CD4-positive, alpha-beta T cell treated with Interleukin-2 at 100 ng/mL for 4 hours (primary cell): ENCODE measurements at places on chromosomes 11 and 22.

- no peak for DNase-seq
Measured at GRCh38 chr22:20435436-20436306, 2.0 kb downstream of the SCARF2 start.

GRCh38 chr22:36411589-36412258 lies 24.0 kb upstream of the MYH9 start:
- peak; percentile 42 for DNase-seq

DNA sequence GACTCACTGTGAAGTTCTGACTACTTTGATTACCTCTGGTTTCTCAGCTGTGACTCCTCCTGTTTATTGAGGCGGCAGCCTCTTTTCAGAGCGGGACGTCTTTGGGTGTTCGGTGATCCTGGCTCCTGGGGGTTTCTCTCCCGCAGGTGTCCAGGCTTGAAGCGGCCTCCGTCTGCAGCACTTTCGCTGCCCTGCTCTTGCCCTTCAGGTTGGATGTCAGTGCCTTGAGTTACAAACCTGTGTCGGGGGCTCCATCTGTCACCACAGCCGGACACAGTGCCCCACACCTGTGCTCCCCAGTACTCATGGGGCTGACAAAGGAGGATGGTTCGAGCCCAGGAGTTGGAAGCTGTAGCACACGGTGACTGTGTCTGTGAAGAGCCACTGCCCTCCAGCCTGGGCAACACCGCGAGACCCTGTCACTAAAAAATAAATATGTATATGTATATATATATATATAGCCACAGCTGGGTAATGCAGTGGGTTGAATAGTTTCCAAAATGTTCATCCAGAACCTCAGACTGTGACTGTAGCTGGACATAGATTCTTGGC lies 104.1 kb downstream of the BRD1 start:
- DNase-seq, result no peak

- no peak for DNase-seq
Measured at GRCh38 chr22:45200230-45200629, 36.5 kb downstream of the NUP50 start.

DNA sequence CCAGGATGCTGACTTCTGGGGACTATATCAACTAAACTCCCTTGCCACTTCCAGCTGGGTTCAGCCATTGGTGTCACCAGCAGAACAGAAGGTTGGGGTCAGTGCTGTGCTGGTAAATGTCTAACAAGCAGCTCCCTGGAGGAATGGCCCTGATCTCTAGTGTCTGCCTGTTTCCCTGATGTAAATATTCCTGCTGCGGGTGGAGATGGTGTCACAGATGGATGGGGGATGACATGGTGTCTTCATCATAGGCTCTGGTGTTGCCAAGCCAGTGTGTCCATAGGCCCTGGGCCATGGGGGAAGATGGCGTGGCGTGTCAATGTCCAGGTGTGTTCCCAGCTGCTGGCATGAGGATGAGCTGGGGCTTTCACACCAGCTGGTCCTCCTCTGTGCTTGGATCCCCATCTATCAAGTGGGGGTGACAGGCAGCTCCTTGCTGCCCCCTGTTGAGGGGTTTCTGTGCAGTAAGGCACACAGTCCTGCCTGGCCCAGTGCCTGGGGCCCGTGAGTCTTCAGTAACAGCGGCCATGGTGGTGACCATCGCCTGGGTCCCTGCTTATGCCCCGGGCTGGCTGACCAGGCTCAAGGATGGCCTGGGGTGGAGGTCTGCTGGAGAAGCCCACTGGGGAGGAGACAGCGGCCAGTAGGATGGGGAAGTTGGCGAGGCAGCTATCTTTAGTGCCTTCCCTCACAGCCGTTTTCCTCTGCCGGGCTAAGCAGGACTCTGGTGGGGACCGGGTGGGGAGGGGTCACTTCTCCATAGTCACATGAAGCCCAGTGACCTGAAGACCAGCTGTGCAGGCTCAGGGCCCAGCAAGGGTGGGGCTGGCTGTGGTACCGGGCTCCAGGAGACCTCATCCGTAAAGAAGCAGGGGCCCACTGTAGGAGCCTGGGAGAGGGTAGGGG lies 12.7 kb downstream of the RPL3 start:
- DNase-seq, result peak; percentile 64

DNA sequence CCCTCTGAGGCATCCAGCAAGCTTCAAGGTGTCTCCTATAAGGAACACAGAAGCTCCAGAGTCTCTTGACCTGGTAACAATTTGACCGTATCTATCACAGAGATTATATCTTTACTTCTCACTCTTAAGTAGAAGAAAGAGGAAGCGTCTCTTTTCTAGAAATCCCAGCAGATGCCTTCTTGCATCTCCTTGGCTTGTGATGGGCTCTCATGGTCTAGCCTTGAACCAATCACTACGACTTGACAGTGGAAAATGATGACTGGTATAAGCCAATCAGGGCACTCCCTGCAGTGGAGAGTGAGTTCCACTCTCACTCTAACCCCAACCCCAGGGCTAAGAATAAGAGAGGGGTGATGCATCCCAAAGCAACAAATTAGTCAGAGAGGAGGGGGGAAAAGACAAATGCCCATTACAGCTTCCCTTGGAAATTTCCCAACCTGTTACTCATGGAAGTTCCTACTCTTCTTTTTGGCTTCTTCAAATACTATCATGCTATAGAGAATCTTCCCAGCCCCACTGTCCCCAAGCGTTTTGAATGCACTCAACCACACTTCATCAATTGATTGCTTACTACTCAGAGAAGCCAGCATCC lies 293.5 kb downstream of the MN1 start:
- no peak for DNase-seq

GRCh38 chr11:93921695-93922468 lies 71.5 kb upstream of the VSTM5 start:
- no peak for DNase-seq

DNA sequence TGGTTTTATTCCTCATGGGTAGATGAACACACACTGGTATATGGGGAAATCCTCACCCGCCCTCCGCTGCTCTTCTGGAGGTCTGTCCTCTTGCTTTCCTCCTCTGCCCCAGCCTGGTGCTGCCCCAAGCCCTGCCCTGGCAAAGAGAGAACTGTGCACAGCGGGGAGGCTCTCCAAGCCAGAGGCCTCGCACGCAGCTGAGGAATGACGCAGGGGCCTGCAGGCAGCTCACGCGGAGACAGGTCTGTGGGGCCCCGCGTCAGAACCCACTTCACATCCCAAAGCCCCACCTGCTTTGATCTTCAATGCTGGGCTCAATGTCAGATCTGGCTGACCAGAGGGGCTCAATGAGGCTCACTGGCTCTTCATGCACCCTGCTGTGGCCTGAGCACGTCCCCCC lies 10.0 kb downstream of the GATD1 start:
- no peak for DNase-seq

DNA sequence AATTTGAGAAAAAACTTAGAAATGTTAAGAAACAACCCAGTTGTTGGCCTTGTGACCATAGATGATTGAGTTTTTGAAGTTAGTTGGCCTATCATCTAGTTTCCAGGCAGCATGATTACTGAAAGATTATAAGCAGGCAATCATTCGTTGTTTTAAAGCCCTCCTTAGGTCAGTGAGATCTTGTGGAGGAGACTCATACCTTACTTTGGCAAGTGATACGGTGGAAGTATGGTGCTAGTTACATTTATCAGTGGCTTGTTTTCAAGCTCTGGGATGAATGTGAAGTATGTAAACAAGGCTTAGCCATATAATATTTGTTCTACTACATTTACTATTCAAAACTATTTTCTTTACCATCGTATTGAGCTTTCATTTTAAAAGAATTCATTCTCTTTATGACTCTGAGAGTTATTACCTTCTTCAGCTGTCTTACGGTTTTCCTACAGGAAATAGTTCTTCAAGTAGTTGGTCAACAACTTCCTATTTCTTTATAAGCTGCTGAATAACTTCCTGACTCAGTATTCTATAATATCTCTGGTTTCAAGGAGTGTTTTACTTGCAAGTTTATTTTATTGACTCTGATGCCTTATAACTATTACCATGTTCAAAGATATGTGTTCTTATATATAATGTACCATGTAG lies 7.3 kb downstream of the YAP1 start:
- no peak for DNase-seq

GRCh38 chr11:110467556-110467955 lies 37.8 kb downstream of the FDX1 start:
- no peak for DNase-seq

- DNase-seq, result no peak
Measured at GRCh38 chr22:27911330-27911729, 7.7 kb downstream of the PITPNB start.

DNA sequence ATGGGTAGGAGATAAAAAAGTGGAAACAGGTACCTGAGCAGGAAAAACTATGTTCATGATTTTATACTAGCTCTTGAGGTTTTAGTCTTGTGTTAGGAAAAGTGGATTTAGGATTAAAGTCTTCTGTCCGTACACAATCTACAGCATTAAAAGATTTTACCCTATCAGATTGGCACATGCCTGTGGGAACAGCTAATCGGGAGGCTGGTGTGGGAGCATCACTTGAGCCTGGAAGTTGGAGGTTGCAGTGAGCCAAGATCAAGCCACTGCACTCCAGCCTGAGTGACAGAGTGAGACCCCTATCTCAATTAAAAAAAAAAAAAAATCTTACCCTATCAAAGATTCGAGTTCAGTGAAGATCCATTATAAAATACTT lies 12.2 kb upstream of the CRKL start:
- DNase-seq, result no peak

- DNase-seq, result no peak
Measured at GRCh38 chr22:27022896-27023361, 365.5 kb downstream of the MIAT start.

GRCh38 chr11:73236205-73236765 lies 18.2 kb downstream of the P2RY2 start:
- no peak for DNase-seq

DNA sequence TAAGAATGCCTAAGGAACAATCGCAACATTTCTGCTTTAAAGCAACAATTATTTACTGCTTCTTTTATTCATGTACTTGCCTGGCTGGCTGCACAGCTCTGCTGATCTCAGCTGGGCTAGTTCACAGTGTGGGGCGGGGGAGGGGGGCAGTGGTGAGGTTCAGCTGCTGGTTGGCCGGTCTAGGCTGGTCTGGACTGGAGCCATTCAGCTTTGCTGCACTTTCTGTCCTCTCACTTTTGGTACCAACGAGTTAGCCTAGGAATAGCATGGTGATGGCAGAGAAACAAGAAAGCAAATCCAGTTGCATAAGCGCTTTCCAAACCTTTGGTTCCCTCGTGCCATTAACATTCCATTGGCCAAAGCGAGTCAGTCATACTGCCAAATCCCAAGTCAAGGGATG lies 16.0 kb upstream of the MIF start:
- no peak for DNase-seq

- DNase-seq, result no peak
Measured at GRCh38 chr11:108914211-108914610, 249.3 kb downstream of the DDX10 start.

DNA sequence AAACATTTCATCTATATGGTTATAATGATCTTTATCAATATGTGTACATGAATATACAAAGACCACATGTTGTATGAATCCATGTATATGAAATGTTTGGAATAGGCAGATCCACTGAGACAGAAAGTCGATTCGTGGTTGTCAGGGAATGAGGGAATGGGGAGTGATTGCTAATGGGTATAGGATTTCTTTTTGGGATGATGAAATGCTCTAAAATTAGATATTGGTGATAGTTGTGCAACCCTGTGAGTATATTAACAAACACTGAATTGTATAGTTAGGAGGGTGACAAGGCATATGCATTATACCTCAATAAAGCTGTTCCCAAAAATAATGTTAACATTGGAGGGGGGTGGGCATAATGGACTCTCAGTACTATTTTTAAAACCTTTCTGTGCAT lies 5.0 kb upstream of the PTPMT1 start:
- no peak for DNase-seq

GRCh38 chr11:30133281-30133680 lies 97.5 kb upstream of the FSHB start:
- no peak for DNase-seq

DNA sequence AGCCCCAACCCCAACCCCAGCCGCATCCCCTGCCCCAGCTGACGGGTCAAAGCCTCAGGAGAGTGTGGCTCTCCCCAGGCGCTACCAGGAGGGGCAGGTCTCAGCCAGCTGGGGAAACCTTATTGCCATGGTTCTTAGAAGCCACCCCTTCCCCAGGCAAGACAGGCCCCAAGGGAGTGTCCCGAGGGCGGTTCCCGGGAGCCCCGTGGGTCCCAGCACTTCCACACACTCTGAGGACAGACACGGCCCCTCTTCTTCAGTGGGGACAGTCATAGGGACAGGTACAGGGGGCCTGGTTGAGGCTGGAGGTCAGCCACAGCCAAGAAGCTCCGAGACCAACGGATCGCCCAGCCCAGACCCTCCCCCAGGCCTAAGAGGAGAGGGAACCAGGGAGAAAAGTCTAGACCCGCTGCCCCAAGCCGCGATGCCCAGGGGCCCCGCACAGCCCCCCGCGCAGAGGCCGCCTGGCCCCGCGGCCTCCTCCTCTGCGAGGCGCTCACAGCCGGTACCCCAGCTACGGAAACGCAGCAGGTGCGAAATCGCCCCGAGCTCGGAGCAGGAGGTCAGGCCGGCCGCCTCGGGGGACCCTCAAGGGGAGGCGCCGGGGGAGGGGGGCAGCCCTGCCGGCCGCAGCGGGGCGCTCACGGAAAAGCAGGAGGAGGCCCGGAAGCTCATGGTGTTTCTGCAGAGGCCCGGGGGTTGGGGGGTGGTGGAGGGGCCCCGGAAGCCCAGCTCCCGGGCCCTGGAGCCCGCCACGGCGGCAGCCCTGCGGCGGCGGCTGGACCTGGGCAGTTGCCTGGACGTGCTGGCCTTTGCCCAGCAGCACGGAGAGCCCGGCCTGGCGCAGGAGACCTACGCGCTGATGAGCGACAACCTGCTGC lies 2.6 kb downstream of the KLHDC7B start:
- peak; percentile 58 for DNase-seq

- DNase-seq, result no peak
Measured at GRCh38 chr11:134557571-134558257, 145.7 kb upstream of the B3GAT1 start.

DNA sequence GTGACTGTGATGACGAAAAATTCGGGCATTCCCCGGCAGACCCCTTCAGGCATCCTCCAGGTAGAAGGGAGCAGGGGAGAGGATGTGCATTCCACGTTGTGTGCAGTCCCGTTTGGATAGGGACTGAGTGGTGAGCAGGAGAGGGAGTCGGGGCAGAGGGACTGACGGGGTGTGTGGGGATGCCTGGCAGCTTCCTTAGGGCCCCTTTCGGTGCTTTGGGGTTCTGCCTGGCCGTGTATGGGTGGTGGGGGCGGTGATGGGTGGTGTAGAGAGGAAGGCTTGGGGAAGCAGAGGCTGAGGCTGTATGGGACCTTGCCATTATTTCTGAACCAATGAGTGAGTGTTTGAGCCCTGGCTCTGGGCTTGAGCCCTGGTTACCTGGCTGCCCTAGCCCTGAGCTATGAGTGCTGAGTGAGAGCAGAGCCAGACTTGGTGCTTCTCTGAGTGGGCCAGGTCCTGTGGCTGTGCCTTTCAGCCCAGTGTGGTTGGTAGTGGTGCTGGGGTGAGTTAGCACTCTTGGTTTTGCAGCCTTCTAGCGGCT lies 914 bp downstream of the INPPL1 start:
- peak; percentile 27 for DNase-seq

DNA sequence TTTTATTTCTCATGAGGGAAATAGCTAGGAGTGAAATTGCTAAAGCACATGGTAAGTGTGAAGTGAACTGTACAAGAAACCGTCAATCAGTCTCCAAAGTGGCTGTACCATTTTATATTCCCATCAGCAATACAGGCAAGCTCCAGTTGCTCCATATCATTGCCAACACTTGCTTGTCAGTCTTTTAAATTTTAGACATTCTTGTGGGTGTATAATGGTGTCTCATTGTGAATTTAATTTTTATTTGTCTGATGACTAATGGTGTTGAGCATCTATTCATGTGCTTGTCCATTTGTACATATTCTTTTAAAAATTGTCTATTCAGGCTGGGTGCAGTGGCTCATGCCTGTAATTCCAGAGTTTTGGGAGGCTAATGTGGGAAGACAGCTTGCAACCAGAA lies 34.1 kb upstream of the SMCO4 start:
- DNase-seq, result no peak
